Activated naive CD4-positive, alpha-beta T cell treated with anti-CD3 and anti-CD28 coated beads, Interleukin-2, amount 50 U/mL, for 72 hours (primary cell): ENCODE measurements at places on chromosomes 6 and 20. TPM values are rescaled to one million over a fixed set of nuclear protein-coding genes. Genes with fewer than 3 reads are reported as not detected.

DNA sequence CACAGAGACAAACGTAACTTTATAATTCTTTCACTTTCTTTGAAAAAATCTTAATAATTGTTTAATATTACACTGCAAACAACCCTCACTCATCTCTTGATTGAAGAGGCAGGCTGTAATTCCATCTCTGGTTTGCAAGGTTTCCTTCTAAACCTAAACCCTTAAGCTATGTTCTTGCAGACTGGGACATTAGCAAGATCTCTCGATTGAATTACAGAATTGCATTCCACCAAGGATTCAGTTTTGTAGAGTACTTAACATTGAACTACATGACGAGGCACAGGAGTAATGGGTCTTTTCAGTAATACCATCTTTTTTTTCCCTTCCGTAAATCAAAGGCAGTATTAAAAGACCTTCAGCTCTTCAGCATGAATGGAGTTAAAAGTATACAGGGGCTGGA, 111.6 kb upstream of the EEF1E1 start:
- DNase-seq: no peak

GRCh38 chr20:19785983-19786285, 27.9 kb downstream of the RIN2 start:
- no peak for DNase-seq

- DNase-seq: no peak
These were observed 61.1 kb downstream of the TAF4 start for GRCh38 chr20:62004614-62005013.

DNA sequence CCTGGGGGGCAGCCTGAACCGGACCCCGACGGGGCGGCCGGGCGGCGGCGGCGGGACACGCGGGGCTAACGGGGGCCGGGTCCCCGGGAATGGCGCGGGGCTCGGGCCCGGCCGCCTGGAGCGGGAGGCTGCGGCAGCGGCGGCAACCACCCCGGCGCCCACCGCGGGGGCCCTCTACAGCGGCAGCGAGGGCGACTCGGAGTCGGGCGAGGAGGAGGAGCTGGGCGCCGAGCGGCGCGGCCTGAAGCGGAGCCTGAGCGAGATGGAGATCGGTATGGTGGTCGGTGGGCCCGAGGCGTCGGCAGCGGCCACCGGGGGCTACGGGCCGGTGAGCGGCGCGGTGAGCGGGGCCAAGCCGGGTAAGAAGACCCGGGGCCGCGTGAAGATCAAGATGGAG, 636 bp downstream of the SRF start:
- peak; percentile 48 for DNase-seq

DNA sequence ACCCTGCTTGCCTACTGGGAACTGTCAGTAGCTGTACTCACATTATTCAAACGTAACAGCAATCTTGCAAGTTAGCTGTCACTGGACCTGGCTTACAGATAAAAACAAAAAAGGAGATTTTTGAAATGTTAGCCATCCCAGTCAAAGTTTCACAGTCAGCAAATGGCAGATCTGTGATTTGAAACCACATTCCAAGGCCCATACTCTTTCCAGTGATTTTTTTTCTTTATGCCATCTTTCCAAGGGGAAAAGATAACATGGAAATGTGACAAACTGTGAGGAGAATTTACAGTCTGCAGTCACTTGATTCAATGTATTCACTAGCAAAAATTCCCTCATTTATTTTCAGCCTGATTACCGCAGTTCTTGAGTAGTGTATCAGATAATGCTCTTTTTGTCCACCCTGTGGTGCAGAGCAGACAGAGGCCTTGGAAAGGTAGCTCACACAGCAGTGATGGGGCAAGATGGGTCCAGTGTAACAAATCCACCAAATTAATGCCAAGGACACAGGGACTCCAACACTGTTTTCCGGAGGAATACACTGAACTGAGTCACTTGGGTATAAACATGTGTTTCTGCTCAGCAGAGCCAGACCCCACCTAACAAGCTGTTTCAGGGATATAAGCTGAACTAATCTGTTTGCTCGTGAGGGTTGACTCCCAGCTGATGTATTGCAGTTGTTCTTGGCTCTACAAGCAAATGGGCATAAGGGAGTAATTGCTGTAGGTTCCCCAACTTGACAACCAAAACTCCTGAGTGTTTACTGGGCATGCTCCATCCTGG, 49.9 kb upstream of the ADGRF1 start:
- DNase-seq: no peak

DNA sequence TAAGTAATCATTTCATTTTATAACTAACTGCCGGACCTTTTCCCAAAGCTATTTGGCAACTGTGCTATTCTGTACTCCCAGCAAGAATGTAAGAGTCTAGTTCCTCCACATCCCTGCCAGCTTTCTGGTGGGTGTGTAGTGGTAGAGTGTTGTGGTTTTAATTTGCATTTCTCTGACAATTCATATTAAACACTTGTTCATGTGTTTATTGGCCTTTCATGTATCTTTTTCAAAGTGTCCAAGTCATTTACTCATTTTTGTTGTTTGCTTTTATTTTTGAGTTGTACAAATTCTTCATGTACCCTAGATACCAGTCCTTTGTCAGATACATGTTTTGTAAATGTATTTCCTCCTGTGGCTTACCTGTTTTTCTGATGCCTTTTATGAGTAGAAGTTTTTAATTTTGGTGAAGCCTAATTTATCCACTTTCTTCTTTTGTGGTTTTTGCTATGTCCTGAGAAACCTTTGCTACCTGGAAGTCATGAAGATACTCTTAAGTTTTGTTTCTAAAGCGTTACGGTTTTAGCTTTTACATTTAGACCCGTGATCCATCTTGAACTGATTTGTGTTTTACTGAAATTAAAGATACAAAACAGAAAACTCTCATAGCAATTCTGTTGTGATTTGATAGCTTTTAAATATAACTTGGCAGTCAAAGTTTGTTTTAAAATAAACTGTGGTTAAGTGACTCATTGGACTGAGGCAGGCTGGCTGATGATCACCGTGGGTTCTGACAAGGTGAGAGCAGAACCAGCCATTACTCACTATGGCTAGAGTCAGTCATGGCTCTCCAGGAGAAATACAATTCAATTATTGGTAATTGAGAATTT, 8.0 kb downstream of the MYLIP start:
- DNase-seq: peak; percentile 38

DNA sequence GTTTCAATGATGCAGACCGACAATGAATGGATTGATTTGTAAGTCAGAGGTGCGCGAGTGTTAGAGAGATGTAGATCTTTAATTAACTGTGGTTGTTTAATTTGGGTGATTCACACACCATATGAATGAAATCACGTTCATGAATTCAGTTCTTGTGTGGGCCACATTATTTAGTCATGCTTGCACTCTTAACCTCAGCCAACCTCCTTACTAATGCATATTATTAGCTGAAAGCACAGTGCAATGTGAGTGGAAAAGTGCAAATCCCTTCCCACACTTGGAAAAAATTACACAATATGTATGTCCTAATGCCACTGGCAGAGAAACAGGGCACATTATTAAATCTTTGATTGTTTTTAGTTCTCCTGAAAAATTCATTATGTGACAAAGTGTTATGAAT, 512.5 kb downstream of the BCKDHB start:
- DNase-seq: no peak

- no peak for DNase-seq
These were observed 49.6 kb downstream of the SLC2A12 start for GRCh38 chr6:134002821-134003220.

- no peak for DNase-seq
These were observed 256.7 kb upstream of the TCF21 start for GRCh38 chr6:133632206-133632605.

- DNase-seq: no peak
These were observed 154.6 kb upstream of the SOX4 start for GRCh38 chr6:21438986-21439352.

DNA sequence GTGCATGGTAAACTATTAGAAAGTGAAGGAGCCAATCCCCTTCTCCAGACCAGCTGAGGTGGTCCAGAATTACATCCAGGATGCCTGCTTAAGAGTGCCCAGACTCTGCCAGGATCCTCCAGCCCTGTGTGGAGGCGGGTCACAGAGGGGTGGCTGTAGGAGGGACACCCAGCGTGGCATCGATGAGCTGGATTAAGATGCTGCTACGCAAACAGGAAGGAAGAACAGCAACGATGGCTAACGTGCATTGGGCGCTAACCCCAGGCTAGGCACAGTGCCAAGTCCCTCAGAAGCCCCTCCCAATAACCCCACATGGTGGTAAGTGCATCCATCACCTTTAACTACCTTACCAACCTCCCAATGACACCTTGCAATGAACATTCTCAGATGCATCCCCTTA, 63.9 kb upstream of the MRPS10 start:
- no peak for DNase-seq

DNA sequence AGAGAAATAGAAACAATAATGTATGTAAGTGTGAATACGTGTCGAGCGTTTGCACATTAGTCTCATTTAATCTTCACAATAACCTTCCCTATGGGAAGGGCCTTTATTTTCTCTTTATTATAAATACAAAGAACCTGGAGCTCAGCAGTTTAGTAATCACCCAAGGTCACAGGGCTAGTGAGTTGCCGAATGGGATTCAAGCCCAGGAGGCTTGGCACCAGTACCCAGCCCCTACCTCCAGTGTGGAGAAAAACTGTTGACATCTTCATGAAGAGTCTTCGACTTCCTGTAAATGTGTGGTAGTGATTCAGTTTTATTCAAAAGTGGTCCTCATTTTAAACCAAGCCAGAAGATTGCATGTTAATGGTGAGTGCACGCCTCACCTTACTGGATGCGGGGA, 162.8 kb downstream of the SCML4 start:
- DNase-seq: no peak

DNA sequence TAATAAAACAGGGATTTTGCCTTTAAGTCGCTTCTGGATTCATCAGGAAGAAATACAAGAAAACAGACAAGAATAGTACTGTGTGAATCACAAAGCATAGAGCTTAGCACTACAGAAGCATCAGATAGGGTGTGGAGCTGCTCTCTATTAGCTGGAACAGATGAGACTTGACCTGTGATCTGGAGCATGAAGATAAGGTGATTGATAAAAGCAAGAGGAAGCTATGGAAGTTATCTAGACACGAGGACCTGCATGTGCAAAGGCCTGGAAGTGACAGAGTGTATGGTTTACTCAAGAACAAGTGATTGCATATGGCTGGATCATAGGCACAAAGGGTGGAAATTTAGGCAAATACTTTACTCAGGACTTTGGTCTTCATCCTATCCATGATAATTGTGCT, 112.9 kb upstream of the MLIP start:
- no peak for DNase-seq

DNA sequence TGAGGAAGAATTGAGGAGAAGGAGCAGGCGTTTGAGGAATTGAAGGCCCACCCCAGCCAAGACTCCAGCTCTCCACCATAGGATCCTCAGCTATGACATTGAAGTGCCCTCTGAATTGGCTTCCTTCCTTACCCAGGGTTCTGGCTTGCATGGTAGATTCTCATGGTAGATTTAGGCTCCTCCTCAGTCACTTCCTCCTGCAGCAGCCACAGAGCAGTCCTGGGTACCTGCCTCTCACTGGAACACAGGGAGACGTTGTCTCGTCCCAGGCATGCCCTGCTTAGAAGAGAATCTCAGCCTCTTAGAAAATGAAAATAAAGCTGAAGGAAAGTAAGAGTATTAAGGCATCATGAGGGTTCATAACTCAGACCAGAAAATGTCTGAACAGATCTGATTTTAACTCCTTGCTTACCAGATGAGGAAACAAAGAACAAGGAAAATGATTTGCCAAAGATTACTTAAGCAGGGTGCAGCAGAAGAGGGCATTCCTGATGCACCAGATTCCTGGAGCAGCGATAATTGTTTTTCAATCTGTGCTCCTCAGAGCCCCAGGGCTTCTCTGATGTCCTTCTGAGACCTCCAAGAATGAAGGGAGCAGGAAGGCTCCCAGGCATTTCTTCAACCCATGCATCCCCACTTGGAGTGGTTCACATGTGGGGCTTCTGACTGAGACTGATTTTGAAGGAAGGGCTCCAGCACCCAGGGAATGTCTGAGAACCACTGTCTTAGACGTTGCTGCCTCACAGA, 219.8 kb downstream of the HIVEP2 start:
- DNase-seq: no peak

DNA sequence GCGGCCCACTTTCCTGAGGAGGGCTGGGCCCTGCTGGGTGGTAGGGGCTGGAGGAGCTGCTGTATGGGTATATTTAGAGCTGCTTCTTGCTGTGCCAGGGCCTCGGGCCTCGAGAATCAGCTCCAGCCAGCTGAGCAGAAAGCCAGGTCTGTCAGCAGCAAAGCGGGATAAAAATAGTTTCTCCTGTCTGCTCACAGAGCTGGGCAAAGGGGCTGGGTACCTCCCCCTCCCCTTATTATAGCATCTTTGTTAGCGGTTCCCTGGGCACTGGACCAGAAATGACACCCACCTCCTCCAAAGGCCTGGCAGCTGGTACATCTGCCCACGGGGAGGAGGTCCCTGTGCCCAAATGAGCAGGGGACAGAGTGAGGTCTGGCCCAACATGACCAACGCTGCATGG, 6.0 kb downstream of the SCRT2 start:
- no peak for DNase-seq

- DNase-seq: no peak
These were observed 30.8 kb upstream of the BPIFA2 start for GRCh38 chr20:33137195-33137594.

The ANGPT4 gene
- not detected for total RNA-seq

The RIPPLY2 gene
- total RNA-seq: not detected

The TAB2 gene
- total RNA-seq: 88.0 TPM

The SLC22A16 gene
- total RNA-seq: not detected

The HNF4A gene
- total RNA-seq: not detected

The ZNF831 gene
- 12.7 TPM for total RNA-seq

The RAMACL gene
- total RNA-seq: 1.2 TPM

The TMC2 gene
- not detected for total RNA-seq

The TRIM10 gene
- total RNA-seq: not detected

The ZFAND3 gene
- 34.1 TPM for total RNA-seq

The ASXL1 gene
- 153 TPM for total RNA-seq

The COX7A2 gene
- 486 TPM for total RNA-seq
